ENCODE measurements at places on chromosomes 5 and 9.

GRCh38 chr5:95909738-95910137, 51.9 kb downstream of the ELL2 start:
- DNase-seq: no peak

DNA sequence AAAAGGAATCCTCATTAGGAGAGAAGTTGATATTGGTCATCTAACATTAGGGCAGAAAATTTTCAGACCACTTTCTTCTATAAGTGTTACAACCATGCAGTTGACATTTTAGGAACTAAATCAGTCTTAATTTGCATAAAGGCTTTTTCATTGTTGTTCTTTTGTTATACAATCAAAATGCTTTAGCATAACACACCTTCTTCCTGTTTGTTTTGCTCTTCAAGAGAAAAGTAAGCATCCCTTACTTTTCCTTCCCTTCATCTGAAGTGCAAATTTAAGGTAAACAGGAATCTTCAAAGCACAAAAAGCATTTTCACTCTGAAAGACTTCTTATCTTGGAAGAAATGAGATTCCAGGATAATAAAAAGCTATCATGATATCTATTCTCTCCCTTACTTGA, 273.6 kb downstream of the PTPRD start:
- no peak for DNase-seq

GRCh38 chr5:76082772-76083554, at the start of gene SV2C:
Gene SV2C (plus strand): TSS chr5:76083383. CDS start chr5:76131751, 48,368 bp downstream.
- DNase-seq: peak; percentile 37

GRCh38 chr5:111398013-111398412, 114.3 kb downstream of the STARD4 start:
- no peak for DNase-seq

GRCh38 chr5:93058309-93058708, 522.7 kb downstream of the NR2F1-AS1 start:
- DNase-seq: no peak

- DNase-seq: no peak
Measured at GRCh38 chr5:147445090-147445489, 64.8 kb downstream of the DPYSL3 start.

DNA sequence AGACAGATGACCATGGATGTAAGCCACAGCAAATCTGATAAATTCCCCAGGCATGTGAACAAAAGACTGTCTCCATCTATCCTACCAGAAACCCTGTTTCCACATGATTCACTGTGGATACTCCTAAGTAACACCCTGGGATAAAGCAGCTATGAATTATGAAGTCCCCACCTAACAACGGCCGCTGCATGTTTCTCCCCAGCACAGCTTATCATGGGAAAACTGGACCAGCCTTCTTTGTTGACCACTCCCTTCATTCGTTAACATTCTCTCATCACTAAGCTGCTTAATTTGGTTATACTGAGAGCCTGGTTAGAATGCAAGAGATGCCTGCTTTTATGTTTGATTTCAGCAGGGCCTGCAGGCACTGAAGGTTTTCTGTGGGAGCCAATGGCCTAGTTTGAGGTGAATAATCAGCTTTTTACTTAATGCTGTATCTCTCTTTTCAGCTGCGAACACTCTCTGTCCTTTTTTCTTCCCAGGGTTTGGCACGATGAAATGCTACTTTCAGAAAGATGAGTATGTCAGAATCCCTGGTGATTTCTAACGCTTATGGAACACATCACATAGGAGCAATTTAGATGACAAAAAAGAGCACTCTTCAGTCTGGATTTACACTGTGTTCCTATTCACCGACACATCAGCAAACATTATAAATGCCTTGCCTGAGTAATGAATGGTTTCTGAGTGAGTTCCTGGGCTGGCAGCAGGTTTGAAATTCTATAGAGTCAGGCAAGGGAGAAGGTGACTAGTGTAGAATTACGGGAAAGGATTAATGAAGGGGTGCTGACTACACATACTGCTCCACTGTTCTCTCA, 318.4 kb upstream of the ZNF608 start:
- no peak for DNase-seq

GRCh38 chr9:124202447-124202971, 55.2 kb upstream of the NEK6 start:
- peak; percentile 91 for DNase-seq

- no peak for DNase-seq
Measured at GRCh38 chr5:87115839-87116364, 151.8 kb upstream of the RASA1 start.

DNA sequence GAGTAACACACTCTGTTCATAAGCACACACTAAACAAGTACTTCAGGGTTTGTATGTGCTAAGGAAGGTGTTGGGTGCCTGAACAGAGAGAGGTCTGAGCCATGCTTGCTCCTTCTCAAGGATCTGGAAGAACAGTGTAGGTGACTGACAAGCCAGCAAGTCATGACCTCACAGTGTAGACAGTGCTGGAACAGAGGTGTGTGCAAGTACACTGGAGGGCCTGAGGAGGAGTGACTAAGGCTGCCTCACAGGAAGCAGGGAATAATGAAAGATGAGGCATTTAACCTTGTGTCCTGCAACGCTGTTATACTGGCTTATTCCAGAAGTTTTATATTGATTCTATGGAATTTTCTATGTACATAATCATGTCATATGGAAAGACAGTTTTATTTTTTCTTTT, 83.9 kb downstream of the TMEM174 start:
- DNase-seq: no peak

DNA sequence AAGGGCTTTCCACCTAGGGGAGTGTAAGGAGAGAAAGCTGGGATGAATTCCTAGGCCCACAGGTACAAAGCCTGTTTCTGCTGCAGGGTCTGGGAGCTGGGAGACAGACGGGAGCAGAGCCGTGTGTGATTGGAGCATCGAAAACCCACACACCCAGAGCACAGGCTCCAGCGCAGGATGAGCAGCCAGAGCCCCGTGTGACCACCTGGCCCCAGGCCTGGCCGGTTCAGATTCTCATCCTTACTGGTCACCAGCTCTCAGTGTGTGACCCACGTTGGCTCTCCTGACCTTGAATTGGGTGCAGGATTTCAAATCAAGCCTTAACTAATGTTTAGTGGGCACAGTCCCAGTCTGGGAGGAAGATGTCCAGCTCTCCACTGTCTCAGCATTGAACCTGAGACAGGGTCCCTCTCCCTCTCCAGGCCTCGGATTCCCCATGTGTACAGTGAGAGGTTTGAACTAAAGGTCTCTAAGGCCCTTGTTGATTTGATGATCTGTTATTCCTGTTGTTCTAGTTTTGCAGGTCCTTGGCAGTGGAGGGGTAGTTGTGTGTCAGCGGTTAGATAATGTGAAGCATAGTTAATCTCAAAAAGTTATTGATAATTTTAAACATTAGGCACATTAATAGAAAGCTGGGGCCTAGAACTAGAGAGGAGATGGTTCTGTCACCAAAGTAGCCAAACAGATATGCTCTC, 50.1 kb downstream of the PPARGC1B start:
- DNase-seq: no peak

All from stimulated activated naive CD4-positive, alpha-beta T cell treated with Interleukin-2 at 50 U/mL for 16 hours (primary cell).